ENCODE measurements at places on chromosomes 1 and 21.

DNA sequence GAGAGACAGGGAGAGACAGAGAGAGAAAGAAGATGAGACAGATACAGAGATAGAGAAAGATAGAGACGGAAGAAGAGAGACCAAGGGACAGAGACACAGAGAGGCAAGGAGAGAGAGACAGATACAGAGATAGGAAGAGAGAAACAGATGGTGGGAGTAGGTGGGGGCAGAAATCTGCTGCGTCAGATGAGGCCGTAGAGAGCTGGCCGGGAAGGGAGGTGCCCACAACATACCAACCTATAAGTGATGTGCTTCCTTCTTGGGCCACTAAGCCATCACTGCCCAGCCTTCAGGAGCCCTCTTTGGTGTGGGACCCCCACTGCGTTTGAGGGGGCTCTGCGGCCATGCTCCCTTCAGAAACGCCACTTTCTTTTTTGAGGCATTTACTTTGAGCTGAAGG, 307.6 kb upstream of the VAMP3 start:
- no peak for DNase-seq

GRCh38 chr21:45973475-45974072, 8.0 kb upstream of the COL6A1 start:
- DNase-seq = peak; percentile 19

GRCh38 chr1:189774721-189775287, 702.9 kb downstream of the BRINP3 start:
- no peak for DNase-seq

DNA sequence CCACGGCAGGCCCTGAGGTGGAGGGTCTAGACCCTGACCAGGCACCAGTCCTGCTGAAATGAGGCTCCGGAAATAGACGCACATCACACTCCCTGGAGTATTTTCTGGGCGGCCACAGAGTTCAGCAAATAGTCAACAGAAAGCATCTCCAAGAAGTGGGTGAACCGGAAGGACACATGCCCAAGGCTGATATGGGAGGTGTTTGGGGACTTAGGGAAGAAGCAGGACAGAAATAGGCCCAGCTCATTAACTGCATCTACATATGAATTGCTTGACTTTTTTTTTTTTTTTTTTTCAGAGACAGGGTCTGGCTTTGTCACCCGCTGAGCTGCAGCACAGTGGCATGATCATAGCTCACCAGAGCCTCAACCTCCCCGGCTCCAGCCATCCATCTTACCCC, 36.5 kb upstream of the GPR157 start:
- no peak for DNase-seq
